ENCODE measurements at places on chromosomes 13 and 19. TPM values are rescaled to one million over a fixed set of nuclear protein-coding genes. Genes with fewer than 3 reads are reported as not detected.
A peak's percentile ranks its signal among the peaks of the same experiment; 100 is the strongest.

Gene SLITRK1
- total RNA-seq, result 0.05 TPM

Gene PCDH20
- 0.19 TPM for total RNA-seq

Gene BEST2
- not detected for total RNA-seq

Gene TMEM221
- total RNA-seq, result 0.28 TPM

Gene NKPD1
- 0.13 TPM for total RNA-seq

DNA sequence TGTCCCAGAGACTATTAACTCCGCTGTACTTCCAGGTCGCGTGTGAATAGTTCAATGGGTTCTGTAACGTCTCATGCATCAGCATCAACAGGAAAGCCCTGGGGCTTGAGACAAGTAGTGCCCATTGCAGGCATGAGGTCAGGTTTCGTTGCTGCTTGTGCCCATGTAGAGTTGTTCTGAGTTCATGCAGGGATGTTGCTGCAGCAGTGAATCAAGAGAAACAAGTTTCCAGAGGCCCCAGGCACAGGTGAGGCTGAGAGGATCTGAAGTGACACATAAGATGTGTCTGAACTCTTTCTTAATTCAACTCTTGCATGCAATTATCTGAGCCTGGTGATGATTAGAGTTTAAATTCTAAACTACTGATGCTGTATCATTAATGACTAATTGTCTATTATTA, 8.6 kb upstream of the ZNF283 start:
- no peak overlapping the region for H3K27ac ChIP-seq
- DNase-seq, result no peak
- peaks cover 10% of the 10 kb centered on the region for H3K27me3 ChIP-seq
- no peaks in the 10 kb centered on the region for H3K4me1 ChIP-seq
- no peak overlapping the region for H3K4me3 ChIP-seq

- H3K4me3 ChIP-seq, result no peak overlapping the region
- H3K4me1 ChIP-seq, result peaks cover 6% of the 10 kb centered on the region
- no peaks in the 10 kb centered on the region for H3K27me3 ChIP-seq
- no peak for DNase-seq
Observed at GRCh38 chr19:42348211-42348610, 22.8 kb downstream of the MEGF8 start.

GRCh38 chr13:86541461-86541860, 742.2 kb upstream of the SLITRK6 start:
- no peaks in the 10 kb centered on the region for H3K4me1 ChIP-seq
- H3K36me3 ChIP-seq, result no peaks in the 10 kb centered on the region
- no peak overlapping the region for H3K4me3 ChIP-seq
- no peak for DNase-seq
- no peak overlapping the region for H3K27ac ChIP-seq

DNA sequence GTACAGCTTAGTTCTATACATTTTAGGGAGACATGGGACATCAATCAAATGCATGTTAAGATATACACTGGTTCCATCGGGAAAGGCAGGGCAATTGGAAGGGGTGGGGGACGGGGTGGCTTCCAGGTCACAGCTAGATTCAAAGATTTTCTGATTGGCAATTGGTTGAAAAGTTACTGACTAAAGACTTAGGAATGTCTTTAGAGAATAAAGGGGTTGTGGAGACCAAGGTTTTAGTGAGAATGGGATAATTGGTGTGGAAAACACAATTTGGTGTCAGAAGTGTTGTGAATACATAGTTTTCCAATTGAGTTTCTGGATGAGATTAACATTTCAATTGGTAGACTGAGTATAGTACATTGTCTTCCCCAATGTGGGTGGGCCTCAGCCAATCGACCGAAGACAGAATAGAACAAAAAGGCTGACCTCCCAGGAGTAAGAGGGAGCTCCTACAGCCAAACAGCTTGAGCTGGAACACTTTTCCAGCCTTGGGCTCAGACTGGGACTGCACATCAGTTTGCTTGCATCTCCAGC, 988 bp upstream of the CCDC169 start:
- peaks cover 11% of the 10 kb centered on the region for H3K36me3 ChIP-seq
- H3K27me3 ChIP-seq, result no peaks in the 10 kb centered on the region
- H3K4me1 ChIP-seq, result peaks cover 23% of the 10 kb centered on the region
- DNase-seq, result no peak
- H3K4me3 ChIP-seq, result peak overlapping the region; percentile 85
- H3K27ac ChIP-seq, result peak overlapping the region; percentile 84

- no peaks in the 10 kb centered on the region for H3K36me3 ChIP-seq
- no peak overlapping the region for H3K4me3 ChIP-seq
- no peak overlapping the region for H3K27ac ChIP-seq
- H3K27me3 ChIP-seq, result no peaks in the 10 kb centered on the region
- peaks cover 23% of the 10 kb centered on the region for H3K4me1 ChIP-seq
Observed at GRCh38 chr13:35698911-35699576, 222.6 kb upstream of the MAB21L1 start.

GRCh38 chr19:30172613-30173242, 199.5 kb upstream of the ZNF536 start:
- H3K27me3 ChIP-seq, result no peaks in the 10 kb centered on the region
- no peak for DNase-seq
- no peaks in the 10 kb centered on the region for H3K4me1 ChIP-seq
- H3K27ac ChIP-seq, result no peak overlapping the region

DNA sequence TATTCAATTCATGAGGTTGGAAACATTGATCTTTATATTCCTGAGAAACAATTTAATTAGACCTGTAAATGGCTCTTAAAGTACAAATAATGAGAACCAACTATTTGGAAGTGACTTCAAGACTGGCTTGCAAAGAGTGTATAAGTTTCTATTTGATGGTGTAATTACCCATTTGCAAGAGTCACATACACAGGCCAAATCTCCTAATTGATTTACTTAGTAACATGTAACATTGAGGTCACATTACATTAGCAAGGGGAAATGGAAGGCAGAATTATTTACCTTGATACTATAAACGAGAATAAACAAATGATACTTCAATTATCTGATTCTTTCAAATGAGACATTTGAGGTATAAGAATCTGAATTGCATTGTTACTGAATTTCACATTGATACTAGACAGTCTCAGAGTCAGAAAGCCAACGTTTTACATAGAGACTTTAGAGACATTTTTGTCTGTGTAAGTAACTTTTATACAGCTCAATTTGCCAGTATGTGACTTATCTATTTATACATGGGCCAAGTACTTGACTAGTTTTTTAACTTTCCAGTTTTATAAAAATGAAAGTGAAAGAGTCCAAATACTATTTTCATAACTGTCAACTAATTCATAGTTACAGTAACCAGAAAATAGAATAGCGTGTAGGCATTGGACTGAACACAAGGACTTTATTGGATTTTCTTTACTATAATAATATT, 95.6 kb upstream of the RFC3 start:
- peaks cover 45% of the 10 kb centered on the region for H3K4me1 ChIP-seq
- H3K36me3 ChIP-seq, result no peaks in the 10 kb centered on the region
- no peak for DNase-seq
- H3K27ac ChIP-seq, result peak overlapping the region; percentile 74

DNA sequence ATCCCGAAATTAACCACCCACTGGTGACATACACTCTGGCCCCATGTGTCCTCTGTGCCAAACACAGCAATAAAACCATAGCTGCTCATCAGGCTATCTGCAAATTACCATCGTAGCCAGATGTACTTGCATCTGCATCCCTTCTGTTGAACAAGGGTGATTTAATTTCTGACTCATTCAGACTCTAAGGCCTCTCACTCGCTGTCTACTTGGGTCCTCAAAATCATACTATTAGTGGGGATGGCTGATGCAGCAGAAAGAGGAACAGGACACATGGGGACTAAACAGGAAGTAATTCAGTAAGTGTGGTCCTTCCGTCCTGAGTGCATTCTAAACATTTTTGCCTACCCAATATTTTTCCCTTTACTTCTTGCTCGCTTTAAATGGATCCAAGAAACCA, 2275.0 kb upstream of the PCDH20 start:
- H3K4me3 ChIP-seq, result no peak overlapping the region
- H3K27me3 ChIP-seq, result no peaks in the 10 kb centered on the region

Data from chondrocyte (in vitro differentiated cells).